ENCODE measurements at places on chromosomes 1 and 21.

GRCh38 chr1:96400089-96400488, 321.5 kb upstream of the PTBP2 start:
- no peak for DNase-seq

DNA sequence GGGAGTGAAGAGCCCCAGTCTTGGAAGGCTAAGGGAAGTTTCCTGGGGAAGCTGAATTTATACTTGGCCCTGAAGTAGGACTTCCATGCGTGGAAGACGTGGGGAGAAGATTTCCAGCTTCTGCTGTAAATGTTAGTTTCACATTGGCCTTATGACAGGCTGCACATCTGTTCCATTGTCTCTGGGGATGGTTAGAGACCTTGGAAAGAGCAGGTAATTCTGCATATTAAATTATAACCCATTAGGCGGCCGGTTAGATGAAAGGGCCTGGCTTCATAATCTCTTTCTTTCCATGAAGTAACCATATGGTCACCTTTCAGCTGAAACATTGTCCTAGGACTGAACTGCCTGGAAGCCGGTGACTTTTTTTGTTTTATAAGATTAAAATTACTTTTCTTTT, 37.5 kb downstream of the DPT start:
- DNase-seq, result no peak

DNA sequence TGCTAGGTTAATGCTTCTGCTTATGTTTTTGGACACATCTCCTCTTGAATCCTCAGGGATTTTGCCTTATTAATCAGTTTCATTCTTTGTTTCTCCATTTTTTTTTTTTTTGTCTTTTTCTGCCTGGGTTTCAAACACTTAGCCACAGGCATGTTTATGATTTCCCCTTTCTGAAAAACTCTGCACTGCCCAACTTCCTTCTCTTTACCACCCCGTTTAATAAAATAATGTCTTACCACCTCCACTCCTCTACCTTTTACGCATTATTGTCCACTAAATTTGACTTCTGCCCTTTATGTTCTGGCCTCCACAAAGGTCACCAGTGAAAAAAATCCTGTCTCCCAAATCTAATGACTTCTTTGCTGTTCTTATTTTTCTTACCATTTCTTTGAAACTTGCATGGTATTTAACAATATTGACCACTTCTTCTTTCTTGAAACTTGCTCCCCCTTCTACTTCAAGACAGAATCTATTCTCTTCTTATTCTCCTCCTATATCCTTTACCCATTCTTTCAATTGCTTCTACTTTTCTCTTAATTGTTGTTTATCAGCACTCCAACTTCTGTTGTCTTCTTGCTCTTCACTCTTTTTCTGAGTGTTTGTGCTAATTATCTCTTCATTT, 150.3 kb downstream of the TNFSF18 start:
- no peak for DNase-seq

- no peak for DNase-seq
These were observed 1.7 kb downstream of the PRRC2C start for GRCh38 chr1:171487038-171487437.

DNA sequence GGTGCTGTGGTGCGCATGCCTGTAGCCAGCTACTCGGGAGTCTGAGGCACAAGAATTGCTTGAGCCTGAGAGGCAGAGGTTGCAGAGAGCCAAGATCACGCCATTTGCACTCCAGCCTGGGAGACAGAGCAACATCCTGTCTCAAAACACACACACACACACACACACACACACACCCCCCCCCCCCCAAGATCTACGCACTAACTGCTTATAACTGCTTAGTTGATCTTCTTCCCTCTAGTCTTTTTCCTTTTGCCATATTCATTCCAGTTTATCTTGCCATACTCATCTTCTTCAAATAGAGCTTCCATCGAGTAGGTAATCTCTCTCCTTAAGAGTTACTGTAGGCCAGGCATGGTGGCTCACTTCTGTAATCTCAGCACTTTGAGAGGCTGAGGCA, 20.9 kb downstream of the EPB41 start:
- no peak for DNase-seq

DNA sequence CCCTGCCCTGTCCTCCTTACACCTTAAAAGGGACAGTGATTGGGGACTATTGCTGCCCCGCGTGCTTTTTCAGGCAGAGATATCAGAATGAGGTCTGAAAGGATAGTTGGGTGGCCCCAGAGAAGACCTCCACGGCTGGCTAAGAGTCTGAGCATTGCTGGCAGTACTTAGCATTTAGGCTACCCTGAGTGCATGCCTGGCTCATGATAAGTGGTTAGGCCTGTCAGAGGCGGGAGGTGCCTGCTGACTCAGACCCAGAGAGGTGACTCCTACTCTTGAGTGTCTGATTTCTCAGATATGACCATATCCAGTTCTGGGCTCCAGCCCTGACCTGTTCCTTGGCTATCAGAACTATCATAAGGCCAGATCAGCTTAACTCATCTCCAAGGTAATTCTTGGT, 213.7 kb downstream of the PBX1 start:
- no peak for DNase-seq

DNA sequence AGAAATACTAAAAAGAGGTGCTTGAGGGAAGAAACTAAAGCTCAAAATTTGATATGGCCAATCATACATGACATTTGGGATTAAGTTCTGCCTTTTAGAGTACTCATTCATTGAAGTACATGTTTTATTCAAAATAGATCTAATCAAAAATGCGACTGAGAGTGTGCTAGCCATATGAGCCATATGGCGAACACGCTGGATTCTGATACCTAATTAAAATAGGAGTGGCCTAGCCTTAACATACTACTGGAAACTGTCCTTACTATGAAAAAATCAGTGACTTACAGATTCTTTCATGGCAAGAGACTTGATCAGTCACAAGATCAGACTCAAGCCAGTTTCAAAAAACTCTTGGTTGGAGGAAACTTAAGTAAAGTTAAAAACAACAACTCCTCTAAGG, 73.9 kb downstream of the PTGER3 start:
- no peak for DNase-seq

GRCh38 chr1:154533952-154534844, 24.3 kb downstream of the UBE2Q1 start:
- peak; percentile 41 for DNase-seq

DNA sequence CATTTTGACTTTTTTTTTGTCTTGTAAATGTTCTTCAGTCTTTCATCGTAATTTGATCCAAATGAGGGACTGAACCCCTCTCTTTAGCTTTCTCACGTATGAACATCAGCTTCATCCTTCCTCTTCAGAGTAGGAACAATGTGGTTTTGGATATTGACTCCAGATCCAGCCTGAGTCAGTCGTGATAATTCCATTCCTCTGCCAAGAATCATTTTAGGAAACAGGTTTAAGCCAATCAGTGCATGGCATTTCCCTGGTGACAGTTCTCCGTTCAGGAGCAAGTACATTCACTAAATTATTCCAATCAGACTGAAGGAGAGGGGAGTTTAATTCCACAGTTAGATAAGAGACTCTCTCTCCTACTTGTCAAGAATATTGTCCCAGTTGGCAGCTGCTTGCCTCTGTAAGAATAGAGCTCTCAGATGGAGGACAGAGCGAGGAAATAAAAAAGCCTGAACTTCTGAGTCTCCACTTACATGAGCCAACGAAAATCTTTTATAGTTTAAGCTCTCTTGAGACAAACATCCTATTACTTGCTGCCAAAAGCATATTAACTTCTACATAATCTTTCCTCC, 18.6 kb downstream of the RHOU start:
- DNase-seq, result no peak

- DNase-seq, result no peak
These were observed 380.0 kb downstream of the DSCAM start for GRCh38 chr21:40466893-40467483.

GRCh38 chr1:25757846-25758185, 42.2 kb upstream of the SELENON start:
- DNase-seq, result no peak

- no peak for DNase-seq
These were observed 2.9 kb downstream of the QSOX1 start for GRCh38 chr1:180157576-180158057.

- no peak for DNase-seq
These were observed 151.0 kb upstream of the KCNJ6 start for GRCh38 chr21:38067086-38067739.

GRCh38 chr1:119827010-119827409, 15.8 kb upstream of the REG4 start:
- DNase-seq, result peak; percentile 13

- DNase-seq, result no peak
These were observed 3.4 kb downstream of the TAGLN2 start for GRCh38 chr1:159921700-159922504.

- no peak for DNase-seq
These were observed 30.3 kb downstream of the ZSCAN20 start for GRCh38 chr1:33502726-33503125.

- peak; percentile 88 for DNase-seq
These were observed 500 bp downstream of the FAM20B start for GRCh38 chr1:179025975-179026812.

GRCh38 chr1:34034036-34034435, 131.0 kb downstream of the CSMD2 start:
- DNase-seq, result no peak

- DNase-seq, result peak; percentile 11
These were observed 4.4 kb downstream of the CLDN19 start for GRCh38 chr1:42735477-42736105.

- no peak for DNase-seq
These were observed 246.0 kb downstream of the TRABD2B start for GRCh38 chr1:47751193-47751592.

DNA sequence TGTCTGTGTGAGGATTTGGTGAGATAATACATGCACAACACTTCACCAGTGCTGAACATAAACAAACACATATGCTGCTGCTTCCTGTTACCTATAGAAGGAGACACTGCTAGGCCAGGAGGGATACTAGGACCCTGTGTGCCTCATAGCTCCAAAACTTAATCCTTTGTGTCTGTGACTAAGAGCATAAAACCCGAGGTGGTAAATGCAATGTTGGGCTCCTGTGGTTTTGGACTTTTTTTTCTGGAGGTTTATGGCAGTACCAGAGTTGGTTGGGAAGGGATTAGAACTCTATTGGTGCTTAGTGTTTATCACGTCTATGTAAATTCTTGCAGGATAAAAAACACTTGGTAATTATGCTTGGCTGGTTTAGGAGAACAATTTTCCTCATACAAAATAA, 122.9 kb downstream of the NUF2 start:
- DNase-seq, result no peak

DNA sequence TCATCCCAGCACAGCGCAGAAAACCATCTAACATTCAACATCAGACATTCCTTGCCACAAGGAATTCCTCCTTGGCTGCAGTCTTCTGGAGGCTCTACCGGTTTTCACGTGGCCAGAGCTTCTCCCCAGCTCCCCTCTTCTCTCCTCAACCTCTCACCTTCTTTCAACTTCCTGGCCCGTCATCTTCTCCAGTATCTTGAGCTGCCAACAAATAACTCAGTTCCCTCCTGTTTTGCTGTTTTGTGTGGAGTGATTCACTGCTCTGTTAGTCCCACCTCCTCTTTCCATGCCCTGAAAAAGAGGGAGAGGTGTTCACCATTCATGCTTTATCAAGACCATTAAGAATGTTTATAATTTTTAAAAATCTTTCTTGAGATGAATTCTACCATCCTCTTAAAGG, 32.6 kb downstream of the PIGM start:
- DNase-seq, result no peak

DNA sequence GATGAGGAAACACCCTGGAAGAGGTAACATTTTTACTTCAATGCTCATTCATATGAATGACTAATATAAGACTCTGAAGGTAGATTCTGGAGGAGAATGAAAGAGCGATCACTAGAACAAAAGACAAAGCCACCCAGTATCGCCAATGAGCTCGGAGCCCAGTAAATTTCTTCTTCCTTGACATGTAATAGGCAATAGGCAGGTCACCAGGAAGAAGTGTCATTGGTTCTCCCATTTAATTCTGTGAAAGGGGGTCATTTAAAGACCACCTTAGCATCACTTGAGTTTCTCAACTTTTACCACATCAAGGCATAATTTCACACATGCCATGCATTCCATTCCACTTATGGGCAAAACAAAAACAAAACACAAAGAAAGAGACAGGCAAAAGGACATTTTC, 7.9 kb downstream of the TNFSF18 start:
- DNase-seq, result no peak

DNA sequence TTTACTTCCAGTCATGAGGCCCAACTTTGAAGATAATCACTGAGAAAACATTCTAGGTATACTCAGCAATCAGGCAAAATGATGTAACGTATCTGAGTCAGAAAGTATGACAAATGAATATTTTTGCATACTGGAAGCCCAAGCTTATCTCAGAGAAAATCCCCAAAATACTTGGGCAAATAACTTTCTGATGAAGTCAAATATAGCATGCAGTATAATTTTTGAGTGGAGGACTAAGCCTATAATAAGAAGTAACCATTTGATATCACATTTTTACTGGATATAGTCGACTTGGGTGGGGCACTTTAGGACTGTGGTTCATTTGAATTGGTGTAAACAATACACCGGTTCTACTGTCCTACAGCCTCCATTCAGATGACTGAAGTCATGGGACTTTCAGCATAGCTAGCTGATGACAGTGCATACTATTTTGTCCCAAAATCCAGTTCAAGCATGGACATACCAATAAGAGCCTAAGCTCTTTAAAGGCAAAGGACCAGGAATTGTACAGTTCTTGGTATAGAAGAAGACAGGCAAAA, 2.3 kb upstream of the GADD45A start:
- DNase-seq, result no peak

DNA sequence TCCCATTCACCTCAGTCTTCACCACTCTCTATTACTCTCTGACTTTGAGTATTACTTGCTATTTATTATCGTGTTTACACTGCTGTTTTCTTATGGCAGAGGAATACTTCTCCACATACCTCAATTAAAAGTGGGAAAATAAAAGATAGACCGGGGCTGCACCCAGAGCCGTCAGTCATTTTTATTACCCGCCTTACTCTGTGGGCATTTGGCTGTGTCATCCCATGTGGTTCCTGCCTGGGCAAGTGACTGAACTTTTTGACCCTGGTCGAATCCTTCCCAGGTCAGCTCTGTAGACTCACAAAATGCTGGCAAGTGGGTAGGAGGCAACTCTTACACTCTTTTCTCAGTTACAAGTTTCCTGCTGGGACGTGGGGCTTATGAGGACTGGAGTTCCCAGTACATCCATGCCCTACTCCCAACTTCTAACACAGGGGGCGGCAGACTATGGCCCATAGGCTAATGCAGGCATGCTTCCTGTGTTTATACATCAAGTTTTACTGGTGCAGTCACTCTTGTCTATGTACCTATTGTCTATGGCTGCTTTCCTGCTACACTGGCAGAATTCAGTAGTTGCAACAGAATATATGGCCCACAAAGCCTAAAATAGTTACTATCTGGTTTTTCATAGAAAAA, 69.5 kb upstream of the KCND3 start:
- no peak for DNase-seq

GRCh38 chr21:45084881-45085536, 10.6 kb downstream of the ADARB1 start:
- DNase-seq, result no peak
